ENCODE measurements at places on chromosomes 3 and 15.

- no peak for DNase-seq
Observed at GRCh38 chr3:4515916-4516579, 22.9 kb downstream of the ITPR1 start.

DNA sequence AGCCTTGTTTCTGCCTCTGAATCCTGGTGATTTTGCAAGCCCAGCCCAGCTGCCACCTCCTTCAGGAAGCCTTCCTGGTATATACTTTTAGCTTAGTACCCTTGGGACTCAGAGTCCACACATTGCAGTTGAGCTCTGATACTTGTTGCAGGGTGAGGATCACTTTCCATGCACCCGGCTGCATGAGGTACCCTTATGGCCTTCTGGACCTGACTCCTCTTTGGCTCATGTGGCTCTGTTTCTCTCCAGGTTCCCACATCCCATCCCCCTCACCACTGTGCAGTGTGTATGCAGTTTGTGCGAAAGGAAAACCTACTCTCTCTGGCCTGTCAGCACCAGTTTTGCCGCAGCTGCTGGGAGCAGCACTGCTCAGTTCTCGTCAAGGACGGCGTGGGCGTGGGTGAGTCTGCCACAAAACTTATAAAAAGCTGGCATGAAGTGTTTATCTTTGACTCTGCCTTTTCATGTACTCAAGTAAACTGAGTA is 23.1 kb upstream of the P4HTM start:
- no peak for DNase-seq

- no peak for DNase-seq
Observed at GRCh38 chr15:76376029-76376428, 39.5 kb downstream of the ISL2 start.

DNA sequence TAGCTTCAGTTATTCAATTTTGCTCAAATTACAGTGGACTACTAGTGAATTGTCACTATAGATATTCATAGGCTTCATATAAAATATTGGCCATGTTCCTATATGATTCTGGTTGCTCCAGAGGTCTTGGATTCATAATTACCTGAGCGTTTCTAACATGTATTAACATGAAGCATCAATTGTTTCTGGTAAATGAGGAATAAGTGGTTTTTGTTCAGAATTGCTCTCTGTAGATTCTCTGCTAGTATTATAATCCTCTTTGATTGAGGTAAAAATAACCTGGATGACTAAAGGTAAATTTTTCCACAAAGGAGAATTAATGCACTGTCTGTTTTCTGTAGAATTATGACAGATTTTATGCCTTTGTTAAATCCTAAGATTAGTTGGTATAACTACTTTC is 258.1 kb upstream of the CNTN6 start:
- no peak for DNase-seq

DNA sequence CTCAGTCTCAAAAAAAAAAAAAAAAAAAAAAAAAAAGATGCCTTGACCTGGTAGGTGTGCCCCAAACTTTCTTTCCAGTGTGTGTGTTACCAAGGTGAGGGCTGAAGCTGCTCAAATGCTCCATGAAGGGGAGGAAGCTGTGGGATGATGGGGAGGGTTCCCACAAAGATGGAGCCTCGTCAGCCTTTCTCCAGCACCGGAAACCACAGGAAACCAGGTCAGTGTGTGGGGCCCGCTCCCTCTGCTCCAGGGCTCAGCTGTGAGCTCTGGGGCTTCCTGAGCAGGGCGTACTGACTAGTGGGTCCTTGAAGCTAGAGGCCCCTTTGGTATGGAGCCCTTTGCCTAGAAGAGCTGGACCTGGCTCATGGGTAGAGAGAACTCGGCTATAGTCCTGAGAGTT is 681 bp upstream of the IL17RE start:
- no peak for DNase-seq

- no peak for DNase-seq
Observed at GRCh38 chr3:12289524-12289923, 654 bp downstream of the PPARG start.

- DNase-seq, result no peak
Observed at GRCh38 chr3:20558161-20558560, 372.2 kb upstream of the SGO1 start.

GRCh38 chr3:29011441-29011840 is 269.4 kb upstream of the RBMS3 start:
- no peak for DNase-seq

GRCh38 chr15:40081691-40082194 is 26.9 kb downstream of the BMF start:
- peak; percentile 70 for DNase-seq

GRCh38 chr15:73684581-73685455 is 635 bp downstream of the CD276 start:
- peak; percentile 60 for DNase-seq

DNA sequence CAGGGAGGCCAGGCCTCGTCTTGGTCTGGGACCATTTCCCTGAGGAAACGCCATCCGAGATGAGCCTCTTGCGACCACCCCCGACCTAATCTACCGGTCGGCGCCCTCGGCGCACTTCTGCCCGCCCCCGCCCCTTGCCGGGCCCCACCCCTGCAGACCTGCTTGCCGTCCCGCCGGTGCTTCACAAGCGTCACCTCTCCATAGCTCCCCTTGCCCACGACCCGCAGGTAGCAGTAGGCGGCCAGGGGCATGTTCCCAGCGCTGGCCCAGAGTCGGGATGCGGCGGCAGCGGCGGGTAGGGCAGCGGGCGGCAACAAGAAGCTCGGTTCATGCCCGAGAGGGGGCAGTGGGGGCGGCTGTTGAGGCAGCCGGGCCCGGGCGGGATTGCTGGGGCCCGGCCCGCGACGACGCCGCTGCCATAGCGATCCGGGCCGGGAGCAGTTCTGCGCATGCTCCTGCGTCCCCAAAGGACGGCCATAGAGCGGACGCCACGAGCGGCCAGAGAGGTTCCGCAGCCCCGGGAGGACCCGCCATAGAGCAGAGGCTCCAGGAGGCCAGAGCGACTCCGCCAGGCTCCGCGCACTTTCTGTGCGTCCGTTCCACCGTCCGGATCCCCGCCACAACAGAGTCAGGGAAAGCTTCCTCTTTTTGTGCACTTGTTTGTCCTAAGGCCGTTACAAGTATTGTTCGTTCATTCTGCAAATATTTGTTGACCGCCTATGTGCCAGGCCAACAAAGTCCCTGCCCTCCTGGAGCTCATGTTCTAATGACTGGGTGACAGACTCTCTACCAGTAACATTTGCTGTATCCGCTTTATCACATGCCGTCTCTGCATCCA is at the start of gene NEK4:
Gene NEK4 (minus strand): TSS at position 445 of the 838 bp plus-strand sequence. CDS start 194 bp downstream, at position 251.
- DNase-seq, result peak; percentile 99

DNA sequence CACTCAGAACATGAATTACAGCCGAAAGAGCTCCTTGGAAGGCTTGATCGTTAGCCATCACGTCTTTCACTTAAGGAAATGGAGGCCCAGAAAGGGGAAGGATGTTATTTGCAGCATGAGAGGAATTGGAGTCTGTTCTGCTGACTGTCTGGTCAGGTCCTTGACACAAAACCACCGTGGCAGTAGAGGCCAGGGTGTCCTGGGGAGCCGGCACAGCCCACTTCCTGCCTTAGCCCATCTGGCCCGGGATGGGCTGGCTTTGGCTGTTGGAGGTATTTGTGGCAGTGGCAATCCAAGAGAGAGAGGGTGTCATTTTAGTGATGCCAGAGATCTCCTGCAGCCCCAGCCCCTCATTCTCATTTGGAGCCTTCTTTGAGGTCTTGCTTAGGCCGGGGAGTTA is 37.4 kb downstream of the ST6GAL1 start:
- DNase-seq, result no peak

DNA sequence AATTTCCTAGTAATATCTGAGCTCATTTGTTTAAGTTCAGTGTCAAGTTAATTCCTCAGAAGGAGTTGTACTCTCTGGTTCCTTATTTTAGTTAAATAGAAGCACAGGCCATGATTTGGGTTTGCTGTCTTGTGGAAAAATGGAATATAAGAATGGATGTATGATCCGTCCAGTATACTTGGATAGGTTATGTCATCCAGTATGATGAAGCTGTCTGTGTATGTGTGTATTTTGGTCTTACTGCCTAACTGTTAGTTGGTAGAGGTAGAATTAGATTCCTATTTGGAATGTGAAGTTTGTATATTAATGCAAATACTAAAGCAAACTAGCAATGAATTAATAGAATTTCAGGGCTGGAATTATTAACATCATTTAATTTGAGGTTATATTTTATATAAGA is 7.9 kb downstream of the KBTBD8 start:
- DNase-seq, result no peak

GRCh38 chr3:71309342-71309741 is 274.2 kb downstream of the FOXP1 start:
- peak; percentile 9 for DNase-seq

DNA sequence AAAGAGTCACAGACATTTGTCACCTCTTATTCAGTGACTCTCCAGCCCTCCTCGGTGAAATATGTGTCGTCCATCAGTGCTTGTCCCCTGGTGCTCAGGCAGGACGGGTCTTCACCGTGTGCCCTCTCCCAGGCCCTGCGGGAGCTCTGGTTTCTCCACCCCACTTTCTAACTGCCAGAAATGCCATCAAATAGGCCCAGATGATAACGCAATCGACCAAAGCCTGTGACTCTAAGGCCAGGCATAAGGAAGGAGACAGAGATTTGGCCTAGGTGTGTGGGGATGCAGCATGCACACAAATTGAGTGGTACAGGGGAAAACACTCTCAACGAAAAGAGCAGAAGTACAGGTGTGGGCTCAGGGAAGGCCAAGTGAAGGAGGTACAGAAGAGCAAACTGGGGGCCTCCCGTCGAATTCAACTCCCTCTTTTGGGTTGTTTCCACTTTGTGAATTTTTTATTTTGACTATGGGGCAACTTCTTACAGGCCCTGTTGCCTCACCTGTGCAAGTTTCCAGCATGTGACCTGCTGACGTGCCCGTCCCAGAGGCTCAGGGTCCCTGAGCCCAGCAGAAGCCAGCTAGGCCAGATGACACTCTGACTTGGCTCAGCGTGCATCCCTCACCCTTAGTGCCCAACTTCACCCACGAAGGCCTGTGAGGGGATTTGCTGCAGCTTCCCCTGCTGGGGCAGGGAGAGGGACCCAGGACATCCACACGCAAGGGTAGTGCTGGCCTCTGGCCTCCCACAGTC is 4.7 kb downstream of the NUP210 start:
- DNase-seq, result no peak

- DNase-seq, result no peak
Observed at GRCh38 chr15:64211696-64212095, 48.9 kb upstream of the PPIB start.

GRCh38 chr15:63022181-63022580 is 20.4 kb upstream of the TPM1 start:
- DNase-seq, result no peak

DNA sequence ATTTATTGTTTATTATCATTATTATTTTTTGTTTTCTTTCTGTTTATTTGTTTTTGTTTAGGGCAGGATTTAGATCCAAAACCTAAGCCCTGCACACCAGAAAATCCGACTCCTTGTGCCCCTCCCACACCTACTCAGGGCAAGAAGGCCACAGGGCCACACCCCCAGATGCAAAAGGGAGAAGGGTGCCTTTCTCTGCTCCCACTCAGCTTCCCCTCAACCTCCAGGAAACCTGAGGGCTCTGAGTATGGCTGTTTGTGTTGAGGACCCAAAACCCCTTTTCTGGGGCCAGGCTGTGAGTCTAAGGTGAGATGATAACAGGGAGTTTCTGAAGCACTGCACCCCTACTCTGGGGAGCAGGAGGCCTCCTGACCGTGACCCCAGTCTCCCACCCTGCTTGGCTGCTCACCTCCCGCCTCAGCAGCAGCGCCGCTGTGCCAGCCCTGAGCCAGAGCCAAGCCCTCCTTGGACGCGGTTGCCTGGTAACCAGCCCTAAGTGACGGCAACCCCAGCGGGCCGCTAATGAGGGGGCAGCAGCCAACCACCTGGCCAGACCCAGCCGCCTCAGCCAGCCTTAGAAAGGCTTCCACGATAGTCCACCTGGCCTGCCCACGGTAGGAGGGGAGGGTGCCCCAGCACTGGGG is 6.4 kb upstream of the C15orf39 start:
- no peak for DNase-seq

GRCh38 chr3:143119974-143120715 is 574 bp downstream of the CHST2 start:
- DNase-seq, result peak; percentile 57

- no peak for DNase-seq
Observed at GRCh38 chr3:43075904-43076661, 29.8 kb downstream of the POMGNT2 start.

- DNase-seq, result peak; percentile 21
Observed at GRCh38 chr3:168467115-168467714, 371.5 kb upstream of the GOLIM4 start.

DNA sequence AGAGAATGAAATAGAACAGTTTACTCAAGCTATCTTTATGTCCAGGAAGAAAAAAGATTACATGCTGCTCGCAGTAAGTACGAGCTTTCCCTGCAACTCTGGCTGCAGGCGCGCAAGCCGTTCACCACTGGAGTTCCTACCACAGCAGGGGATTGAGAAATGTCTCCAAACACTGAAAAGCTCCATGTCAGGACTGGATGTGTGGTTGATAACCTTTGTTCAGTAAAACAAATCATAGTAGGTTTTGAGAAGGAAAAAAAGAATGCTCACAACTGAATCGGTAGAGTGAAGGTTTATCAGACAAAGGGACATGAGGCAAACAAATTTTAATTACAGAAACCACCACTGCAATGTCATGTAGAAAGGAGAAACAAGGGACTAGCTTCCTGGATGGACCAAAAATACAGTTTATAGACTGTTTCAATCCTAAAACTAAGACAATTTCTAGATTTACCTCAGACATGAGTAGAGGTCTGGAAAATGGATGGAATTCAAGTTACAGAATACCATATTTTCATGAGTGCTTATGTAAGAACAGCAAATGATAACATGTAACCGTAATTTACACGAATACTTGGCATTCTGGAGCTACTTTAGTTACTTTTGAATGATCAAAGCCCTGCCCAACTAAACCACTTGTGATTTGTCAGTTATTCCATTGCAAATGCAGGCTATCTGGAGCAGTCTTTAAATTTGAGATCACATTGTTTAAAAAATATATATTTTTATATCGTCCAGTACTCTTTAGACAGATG is 471.1 kb downstream of the SHQ1 start:
- DNase-seq, result no peak

DNA sequence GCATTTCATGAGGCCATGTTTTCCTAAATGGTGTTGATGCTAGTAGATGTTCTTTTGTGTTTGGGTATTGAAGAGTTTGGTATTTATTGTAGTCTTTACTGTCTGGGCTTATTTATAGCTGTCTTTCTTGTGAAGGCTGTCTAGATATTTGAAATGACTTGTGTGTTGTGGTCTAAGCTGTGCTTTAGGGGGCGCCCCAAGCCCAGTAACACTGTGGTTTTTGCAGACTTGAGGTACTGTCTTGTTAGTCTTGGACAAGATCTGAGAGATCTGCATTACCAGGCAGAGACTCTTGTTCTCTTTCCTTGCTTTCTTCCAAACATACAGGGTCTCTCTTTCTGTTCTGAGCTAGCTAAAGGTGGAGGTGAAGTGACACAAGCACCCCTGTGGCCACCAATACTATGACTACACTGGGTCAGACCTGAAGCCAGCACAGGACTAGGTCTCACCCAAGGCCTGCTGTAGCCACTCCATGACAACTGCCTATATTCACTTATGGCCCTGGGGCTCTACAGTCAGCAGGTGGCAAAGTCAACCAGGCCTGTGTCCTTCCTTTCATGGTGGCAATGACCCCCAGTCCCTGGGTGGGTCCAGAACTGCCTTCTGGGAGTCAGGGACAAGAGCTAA is 152.1 kb upstream of the TBC1D5 start:
- DNase-seq, result no peak

- peak; percentile 12 for DNase-seq
Observed at GRCh38 chr3:131561511-131561910, 58.7 kb upstream of the MRPL3 start.
